ENCODE measurements at places on chromosomes 2 and 18.

- no peak for DNase-seq
These were observed 16.2 kb downstream of the SEMA4F start for GRCh38 chr2:74670263-74670662.

DNA sequence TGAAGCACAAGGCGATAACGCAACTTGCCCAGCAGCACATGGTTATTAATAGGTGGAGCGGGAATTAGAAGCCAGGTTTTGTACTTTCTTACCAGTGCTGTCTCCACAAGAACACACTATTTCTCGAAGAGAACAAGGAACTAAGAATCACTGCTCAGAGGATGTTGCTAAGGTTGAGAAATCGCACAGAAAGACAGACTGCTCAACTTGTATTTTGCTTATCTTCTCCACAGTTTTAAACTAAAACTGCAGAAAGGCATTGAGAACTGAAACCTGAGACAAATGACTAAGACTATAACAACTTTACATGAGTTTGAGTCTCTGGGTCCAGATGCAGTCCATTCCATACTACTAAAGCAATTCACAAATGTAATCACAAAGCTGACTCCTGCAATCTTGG, 6.2 kb downstream of the PRKD3 start:
- no peak for DNase-seq

GRCh38 chr2:67600222-67600871, 203.2 kb downstream of the ETAA1 start:
- no peak for DNase-seq

DNA sequence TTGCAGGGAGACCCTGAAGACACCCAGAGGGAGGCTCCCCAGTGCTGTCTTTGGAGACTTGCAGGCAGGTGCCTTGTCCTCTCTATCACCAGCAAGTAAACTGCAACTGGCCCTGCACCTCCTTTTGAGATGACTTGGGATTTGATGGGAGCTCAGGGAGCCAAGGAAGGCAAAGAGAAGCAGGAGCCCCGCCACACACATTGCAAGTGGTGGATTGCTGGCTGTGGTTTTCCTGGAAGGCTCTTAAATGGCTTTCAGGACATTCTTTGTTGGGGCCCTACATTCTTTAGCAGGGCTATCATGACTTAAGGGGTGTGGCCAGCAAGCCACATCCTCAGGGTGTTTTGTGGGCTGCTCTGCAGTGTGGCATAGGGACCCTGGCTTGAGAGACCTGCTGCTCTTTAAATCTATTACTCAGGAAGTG, 39.9 kb upstream of the CDC42EP3 start:
- no peak for DNase-seq

- DNase-seq: peak; percentile 29
These were observed 174.0 kb downstream of the SMAD2 start for GRCh38 chr18:47756364-47757016.

GRCh38 chr18:40079786-40080185, 1875.2 kb upstream of the PIK3C3 start:
- no peak for DNase-seq

- DNase-seq: no peak
These were observed 17.5 kb upstream of the HPCAL1 start for GRCh38 chr2:10285191-10285555.

- peak; percentile 18 for DNase-seq
These were observed 29.9 kb upstream of the ALKAL2 start for GRCh38 chr2:317501-318424.

DNA sequence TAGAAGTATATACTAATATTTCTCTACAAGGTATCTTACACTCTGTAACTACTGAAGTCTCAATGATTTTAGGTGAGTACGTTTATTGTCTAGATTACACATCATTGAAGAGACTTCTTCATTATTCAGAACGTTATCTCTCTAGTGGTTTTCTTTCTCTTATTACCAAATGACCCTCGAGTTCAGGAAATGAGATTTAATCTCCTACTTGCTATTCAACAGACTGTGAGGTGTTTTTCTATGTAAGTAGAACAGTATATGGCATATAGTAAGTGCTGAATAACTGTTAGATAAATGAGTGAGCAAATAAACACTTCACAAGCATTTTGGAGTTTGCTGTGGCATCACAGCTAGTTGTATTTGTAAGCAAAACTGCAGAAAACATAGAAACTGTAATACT, 947.2 kb upstream of the SLC39A10 start:
- DNase-seq: no peak

DNA sequence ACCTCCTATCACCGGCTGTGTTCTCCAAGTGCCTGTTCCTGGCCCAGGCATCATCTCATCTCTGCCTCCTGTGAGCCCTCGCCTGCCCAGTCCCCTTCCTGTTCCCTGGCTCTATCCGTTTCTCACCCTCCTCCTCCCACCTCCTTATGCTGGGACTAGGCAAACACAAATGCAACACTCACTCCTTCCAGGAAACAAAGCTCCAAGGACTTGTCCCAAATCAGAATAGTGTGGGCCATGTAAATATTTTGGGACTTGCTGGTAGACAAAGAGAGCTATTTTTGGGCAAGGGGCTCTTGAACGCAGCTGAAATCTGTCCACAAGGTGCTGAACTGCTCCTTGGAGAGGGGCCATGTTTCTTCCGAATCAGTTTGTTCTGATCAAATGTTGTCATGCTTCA, 25.3 kb downstream of the MBP start:
- no peak for DNase-seq

DNA sequence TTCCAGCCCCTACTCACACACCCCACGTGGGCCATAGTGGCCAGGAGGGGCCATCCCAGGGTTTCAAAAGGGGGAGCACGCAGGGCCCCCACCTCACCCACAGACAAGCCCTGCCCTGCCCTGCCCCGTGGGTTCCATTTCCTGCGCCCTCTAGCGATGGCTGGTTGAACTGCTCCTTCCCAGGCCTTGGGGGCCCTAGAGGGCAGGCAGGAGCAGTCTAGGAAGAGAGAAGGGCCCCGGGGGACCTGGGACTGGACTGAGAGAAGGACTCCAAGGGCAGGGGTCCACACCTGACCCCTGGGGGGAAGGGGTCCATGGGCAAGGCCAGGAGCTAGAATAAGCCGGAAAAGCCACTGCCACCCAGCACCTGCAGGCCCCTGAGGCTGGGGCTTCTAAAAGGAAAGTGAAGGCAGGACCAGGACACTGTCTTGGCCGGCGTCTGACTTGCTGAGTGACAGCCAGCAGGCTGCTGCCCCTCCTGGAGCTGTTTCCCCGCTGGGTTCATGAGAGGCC, 10.1 kb downstream of the CYP26B1 start:
- DNase-seq: peak; percentile 55

DNA sequence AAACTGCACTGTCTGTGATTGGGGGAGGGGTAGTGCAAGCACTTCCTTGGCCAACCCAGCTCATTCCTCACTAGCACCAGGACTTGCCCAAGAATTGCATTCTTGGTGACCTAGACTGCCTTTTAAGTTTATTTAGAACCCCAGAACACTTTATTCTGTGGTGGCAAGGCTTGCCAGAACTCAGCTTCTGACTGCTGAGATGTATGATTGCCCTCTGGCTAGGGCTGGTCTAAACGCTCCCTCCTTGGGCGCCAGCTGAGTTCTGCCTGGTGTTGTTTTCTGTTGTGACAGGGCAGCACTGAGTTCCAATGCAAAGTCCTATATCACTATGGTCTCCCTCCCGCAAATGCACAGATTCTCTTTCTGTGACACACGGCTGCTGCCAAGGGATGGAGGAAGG, 247.7 kb downstream of the ZNF385B start:
- no peak for DNase-seq

- DNase-seq: no peak
These were observed 13.6 kb upstream of the PROC start for GRCh38 chr2:127404466-127405254.

DNA sequence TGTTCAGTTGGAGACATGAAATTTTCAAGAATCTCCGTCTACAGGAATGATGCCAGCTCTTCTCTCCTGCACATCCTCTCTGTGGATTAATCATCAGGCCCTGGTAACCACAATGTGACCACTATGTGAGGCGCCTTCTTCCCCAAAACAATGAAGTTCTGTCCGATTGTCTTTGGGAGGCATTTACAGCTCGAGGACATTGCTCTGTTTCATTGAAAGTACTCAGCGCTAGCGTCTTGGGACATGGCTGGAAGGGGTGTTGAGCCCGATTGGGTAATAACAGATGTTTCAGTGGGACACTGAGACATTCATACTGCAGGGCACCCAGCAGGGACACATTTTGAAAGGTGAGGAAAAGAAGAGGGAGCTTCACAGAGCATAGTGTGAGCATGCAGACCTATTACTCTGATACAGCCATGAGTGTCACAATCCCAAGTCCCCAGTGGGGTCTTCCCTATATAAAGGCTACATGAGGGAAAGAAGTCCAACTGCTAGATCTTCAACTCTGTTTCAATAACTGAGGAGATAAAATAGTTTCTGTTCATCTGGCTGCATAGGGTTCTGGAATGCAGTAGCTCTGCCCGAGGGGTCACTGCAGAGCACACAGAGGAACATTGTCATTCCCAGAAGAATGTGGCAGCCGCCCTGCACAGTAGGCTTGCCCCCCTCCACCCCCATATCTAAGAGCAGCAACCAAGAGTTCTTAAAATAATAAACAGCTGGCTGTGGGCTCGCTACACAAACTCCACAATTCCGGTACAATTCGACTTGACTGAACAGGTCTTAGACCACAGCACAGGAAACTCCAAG, 237.3 kb downstream of the OSR1 start:
- no peak for DNase-seq

DNA sequence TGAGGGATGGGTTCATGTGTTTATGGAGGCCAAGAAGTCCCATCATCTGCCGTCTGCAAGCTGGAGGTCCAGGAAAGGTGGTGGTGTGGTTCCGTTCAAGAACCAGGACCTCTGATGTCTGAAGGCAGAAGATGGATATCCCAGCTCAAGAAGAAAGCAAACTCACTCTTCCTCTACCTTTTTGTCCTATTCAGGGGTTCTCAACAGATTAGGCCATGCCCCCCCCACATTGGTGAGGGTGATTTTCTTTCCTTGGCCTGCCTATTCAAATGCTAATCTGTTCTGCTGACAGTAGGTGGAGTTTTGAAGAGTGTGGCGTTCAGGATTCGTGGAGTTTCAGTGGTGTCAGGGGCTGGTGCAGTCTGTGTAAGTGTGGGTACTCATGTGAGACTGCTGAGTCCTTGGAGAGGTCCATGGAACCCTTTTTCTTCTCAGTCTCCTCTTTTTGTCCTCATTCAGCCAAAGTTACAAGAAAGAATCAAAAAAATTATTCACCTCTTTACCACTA, 5.9 kb downstream of the MSL3B start:
- no peak for DNase-seq

GRCh38 chr2:111160758-111161157, 40.0 kb downstream of the BCL2L11 start:
- DNase-seq: no peak

DNA sequence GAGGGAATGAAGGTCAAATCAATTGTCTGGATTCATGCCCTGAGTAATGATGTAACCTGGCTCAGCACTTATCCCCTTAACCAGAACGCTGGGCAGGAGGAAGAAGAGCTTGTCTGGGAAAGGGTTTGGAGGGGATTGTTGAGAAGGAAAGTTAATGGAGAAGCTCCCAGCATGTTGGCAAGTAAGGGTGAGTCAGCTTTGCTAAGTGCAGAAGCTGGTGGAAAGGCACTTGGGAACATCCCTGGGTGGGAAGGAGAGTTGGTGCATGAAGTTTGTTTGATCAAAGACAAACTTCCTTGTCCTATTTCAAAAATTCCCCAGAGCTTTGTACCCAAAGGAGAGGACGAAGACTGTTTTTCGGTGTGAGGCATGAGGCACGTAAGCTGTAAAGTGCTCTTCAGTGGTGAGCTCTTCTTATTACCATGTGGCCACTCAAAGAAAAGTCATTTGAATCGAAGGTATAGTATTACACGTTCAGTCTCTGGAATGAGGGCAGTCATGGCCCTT, 17.6 kb upstream of the DAW1 start:
- no peak for DNase-seq

DNA sequence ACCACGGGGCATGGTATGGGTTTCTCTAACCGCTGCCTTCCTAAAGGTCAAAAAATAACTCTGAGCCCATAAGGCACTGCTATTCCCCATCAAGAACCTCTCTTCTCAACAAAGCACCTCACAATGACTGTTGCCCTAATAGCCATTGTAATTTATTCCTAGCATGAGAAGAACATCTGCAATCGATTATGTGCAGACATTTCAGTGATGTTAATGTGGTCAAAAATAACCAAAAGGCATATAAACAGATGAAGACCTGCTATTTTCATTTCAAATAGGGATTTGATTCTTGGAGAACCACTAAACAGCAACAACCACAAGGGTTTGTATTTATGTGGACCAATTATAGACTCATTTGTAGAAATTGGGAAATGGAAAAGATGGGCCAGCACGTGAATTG, 356.6 kb downstream of the FBXO15 start:
- no peak for DNase-seq

GRCh38 chr2:237779521-237779920, 19.1 kb upstream of the RBM44 start:
- DNase-seq: no peak

DNA sequence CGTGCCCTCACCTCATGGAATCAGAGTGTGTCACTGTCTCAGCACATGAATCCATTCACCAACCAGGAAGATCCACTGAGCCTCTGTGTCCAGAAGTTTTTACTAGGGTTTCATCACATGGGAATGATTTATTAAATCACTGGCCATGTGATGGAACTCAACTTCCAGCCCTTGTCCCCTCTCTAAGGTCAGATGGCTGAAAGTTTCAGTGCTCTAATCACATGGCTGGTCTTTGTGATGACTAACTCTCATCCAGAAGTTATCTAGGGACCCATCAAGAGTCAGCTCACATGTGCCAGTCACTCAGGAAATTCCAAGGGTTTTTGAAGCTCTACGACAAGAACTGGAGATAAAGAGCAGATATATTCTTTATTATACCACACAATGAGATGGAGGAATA, 140.5 kb upstream of the GYPC start:
- DNase-seq: no peak

DNA sequence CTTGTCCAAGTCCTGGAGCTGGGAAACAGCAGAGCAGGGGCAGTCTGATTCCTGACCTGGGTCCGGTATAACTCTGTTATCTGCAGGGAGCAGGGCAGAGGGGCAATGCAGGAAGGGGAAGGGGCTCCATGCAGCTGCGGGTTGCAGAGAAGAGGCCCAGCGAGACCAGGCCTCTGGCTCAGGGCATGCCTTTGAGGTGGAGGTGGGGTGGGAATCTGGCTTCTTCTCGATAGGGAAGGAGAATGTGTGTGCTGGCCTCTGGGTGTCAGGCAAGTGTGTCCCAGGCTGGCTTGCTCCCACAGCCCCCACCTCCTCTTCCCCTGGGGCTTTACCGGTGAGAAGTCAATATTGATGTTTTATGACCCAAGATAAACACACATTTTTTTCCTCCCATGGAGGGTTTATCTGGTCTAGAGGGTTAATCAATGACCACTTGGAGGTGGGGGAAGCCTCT, 187.1 kb upstream of the HAAO start:
- no peak for DNase-seq
